ENCODE measurements at places on chromosomes 13 and 19.
A peak's percentile ranks its signal among the peaks of the same experiment; 100 is the strongest.

DNA sequence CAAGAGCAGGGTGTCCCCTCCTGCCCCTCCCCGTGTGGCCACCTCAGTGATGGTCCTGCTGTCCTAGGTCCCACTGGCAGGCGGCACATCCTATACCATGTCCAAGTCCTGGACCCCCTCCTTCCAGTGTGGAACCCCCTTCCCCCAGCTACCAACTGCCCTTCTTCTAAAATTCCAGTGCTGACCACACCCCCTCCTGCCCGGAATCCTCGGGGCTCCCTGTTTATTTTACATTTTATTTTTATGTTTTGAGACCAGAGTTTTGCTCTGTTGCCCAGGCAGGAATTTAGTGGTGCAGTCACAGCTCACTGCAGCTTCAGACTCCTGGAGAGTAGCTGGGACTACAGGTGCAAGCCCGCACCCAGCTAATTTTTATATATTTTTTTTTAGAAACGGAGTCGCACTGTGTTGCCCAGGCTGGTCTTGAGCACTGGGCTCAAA, 945 bp upstream of the CPAMD8 start:
- DNase-seq = no peak

DNA sequence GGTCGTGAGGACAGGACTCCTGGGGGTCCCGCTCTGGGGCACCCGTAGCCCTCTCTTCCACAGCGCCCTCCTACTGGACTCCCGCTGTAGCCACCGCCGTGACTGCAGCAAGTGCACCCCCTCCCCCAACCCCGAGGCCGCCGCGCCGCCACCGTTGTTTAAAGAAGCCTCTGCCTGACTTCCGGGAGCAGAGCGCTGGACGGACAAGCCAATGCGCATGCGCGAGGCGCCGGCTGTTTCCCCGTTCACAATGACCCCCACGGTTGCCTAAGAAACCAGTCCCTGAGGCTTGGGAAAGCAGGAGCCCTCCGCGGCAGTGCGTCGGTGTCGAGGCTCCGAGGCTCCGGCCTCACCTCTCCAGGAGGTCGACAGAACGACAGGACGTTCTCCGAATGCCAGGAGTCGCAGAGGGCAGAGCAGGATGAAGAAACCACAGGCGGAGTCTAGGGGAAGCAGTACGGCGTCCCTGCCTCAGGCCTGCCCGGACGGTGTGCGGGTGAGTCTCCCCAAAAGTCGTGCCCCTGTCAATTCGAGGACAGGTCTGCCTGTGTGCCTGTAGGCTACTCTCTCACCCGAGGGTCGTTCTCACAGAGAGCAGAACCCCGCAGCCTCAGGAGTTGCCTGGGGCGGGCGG, 70.5 kb upstream of the ZNF420 start:
- DNase-seq = peak; percentile 21

DNA sequence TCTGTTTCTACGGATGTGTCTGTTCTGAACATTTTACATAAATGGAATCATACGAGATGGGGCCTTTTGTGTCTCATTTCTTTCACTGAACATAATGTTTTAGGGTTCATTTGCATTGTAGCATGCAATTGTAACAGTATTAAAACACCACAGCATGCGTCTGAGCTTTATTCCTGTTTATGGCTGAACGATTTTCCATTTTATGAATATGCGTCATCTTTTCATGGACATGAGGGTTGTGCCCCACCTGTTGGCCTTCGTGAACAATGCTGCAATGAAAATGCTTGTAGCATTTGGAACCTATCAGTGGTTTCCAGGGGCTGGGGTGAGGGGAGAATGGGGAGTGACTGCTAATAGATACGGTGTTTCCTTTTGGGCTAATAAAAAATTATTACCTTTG, 5.1 kb downstream of the OR10H1 start:
- DNase-seq = no peak

- DNase-seq = no peak
Observed at GRCh38 chr13:25400925-25401324, 29.2 kb downstream of the ATP8A2 start.

- DNase-seq = no peak
Observed at GRCh38 chr13:69213396-69213795, 894.2 kb upstream of the ATXN8OS start.

- no peak for DNase-seq
Observed at GRCh38 chr19:30684613-30685012, 312.4 kb downstream of the ZNF536 start.

DNA sequence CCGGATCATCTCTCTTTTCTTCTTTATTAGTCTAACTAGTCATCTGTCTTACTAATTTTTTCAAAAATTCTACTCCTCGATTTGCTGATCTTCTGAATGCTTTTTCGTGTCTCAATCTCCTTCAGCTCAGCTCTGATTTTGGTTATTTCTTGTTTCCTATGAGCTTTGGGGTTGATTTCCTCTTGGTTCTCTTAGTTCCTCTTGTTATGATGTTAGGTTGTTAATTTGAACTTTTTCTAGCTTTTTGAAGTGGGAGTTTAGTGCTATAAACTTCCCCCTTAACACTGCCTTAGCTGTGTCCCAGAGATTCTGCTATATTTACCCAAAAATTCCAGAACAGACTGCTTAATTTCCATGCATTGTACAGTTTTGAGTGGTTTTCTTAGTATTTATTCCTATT, 3.4 kb downstream of the FCAR start:
- DNase-seq = no peak

DNA sequence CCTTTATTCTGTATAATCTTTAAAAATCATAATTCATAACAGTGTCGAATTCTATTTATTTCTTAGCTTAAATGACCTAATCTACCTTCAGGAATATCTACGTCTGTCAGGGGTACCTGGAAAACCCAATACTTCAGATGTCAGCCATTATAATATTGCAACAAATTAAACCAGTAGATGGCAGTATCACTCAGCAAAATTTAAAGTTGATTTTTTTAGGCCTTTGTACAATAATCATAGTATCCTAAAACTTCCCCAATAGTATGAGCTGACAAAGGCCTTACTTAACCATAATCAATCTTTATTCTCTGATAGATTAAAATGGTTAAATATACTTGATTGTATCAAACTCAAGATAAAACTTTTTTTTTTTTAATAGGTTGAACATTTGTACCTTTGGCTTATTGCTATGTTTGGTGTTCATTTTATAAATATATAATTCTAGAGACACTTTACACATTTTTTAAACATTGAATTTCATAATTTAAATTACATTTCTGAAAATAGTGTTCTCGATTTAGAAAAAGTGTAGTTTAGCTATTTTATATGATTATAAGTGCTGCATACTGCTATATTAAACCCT, 830.2 kb upstream of the SPRY2 start:
- no peak for DNase-seq

GRCh38 chr13:23578411-23579071, 8.3 kb downstream of the TNFRSF19 start:
- peak; percentile 71 for DNase-seq

DNA sequence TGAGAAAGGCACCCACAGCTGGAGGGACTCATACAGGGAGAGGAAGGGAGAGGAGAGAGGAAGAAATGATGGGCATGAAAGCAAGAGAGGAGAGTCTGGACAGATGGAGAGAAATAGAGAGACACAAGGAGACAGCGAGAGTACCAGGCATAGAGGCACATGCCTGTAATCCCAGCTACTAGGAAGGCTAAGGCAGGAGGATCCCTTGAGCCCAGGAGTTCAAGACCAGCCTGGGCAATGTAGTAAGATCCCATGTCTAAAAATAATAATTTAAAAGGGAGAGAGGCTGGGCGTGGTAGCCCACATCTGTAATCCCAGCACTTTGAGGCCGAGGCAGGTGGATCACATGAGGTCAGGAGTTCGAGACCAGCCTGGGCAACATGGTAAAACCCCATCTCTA, 9.3 kb downstream of the UNC13A start:
- DNase-seq = no peak

DNA sequence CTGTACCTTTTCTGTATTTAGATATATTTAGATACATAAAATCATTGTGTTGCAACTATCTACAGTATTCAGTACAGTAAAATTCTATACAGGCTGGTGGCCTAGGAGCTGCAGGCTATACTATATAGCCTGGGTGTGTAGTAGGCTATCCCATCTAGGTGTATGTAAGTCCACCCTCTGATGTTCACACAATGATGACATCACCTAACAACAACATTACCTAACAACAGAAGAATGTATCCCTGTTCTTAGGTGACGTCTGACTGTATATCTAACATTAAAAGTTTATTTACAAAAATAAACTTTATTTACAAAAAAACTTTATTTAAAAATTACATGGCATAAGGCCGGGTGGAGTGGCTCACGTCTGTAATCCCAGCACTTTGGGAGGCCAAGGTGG, 28.3 kb upstream of the ZFP30 start:
- no peak for DNase-seq

GRCh38 chr19:16825312-16826052, 3.7 kb upstream of the SIN3B start:
- DNase-seq = no peak

DNA sequence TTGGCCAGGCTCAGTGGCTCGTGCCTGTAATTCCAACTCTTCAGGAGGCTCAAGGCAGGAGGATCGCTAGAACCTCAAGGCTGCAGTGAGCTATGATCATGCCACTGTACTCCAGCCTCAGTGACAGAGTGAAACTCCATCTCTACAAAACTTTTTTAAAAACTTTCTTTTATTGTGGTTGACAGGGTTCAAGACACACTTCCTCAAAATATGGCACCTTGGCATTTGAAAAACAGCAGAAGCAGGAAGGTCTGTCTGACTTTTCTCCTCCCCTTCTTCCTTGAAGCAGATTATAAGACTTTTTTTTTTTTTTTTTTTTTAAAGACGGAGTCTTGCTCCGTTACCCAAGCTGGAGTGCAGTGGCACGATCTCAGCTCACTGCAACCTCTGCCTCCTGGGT, 100.3 kb downstream of the TM9SF2 start:
- no peak for DNase-seq

- DNase-seq = no peak
Observed at GRCh38 chr13:102793611-102794355, 5.0 kb downstream of the POGLUT2 start.

GRCh38 chr19:3068071-3068470, 5.8 kb upstream of the TLE5 start:
- no peak for DNase-seq

DNA sequence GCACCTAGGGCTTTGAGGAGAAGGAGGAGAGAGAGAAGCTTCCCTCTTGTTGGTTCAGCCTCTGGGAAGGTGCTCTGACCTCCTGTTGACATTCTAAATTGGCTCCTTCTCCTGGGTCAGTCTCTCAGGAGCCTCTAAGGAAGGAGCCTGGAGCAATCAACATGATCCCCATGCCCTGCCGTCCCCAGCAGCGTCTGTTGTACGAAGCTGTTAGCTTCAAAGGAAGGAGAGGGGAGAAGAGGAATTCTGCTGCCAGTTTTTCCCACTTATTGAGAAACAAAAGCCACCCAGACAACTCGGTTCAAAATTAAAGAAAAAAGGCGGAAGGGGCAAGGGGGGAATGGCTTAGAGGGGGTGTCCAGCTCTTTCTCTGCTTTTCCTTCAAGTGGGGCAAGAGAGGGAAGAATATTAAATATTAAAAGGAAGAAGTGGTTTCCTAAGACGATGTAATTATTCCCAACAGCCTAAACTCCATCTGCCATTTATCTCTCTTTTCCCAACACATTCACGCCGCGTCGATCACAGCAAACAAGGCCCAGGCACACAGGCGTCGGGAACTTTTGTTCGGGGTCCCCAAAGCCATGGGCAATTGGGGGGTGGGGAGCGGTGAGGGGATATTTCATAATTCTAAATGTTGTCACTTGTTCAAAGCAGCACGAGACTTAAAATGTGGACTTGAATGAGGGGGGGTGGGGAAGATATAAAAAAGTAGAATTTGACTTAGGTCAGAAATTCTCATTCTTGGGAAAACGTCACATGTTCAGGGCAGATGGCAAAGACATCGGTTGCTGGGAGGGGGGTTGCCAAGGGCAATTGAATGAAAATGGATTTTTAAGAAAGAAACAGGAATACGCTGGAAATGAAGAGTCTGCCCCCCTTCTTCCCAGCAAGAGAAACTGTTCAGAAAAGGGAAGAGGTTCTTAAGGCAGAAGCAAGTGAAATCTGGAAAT, 116.8 kb upstream of the CACNA1A start:
- DNase-seq = no peak

- DNase-seq = no peak
Observed at GRCh38 chr13:55497486-55497885, 1643.2 kb upstream of the PRR20A start.

DNA sequence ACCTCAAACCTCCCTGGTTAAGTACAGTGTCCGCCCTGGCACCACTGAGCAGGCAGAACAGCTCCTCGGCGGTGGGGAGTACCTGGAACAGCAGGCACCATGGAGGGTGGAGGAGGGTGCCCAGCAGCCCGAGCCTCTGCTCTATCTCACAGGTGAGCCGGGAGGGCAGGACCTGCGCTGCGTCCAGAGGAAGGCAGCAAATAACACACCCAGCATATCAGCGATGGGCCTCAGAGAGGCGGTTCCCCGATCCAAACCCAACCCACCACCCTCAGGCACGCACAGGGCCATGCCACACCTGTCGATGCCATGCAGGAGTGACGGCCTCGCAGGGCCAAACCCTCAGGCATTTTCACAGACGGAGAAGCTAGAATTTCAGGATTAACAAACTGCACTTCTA, 11.8 kb downstream of the PEPD start:
- no peak for DNase-seq

GRCh38 chr19:57830071-57830602, at the start of gene ZNF587B:
ZNF587B (plus strand) TSS chr19:57830299; CDS start chr19:57830529, 230 bp downstream.
- DNase-seq = peak; percentile 48

- DNase-seq = no peak
Observed at GRCh38 chr13:98301721-98302120, 124.7 kb upstream of the RNF113B start.

- no peak for DNase-seq
Observed at GRCh38 chr13:30804474-30804873, 69.1 kb downstream of the ALOX5AP start.

DNA sequence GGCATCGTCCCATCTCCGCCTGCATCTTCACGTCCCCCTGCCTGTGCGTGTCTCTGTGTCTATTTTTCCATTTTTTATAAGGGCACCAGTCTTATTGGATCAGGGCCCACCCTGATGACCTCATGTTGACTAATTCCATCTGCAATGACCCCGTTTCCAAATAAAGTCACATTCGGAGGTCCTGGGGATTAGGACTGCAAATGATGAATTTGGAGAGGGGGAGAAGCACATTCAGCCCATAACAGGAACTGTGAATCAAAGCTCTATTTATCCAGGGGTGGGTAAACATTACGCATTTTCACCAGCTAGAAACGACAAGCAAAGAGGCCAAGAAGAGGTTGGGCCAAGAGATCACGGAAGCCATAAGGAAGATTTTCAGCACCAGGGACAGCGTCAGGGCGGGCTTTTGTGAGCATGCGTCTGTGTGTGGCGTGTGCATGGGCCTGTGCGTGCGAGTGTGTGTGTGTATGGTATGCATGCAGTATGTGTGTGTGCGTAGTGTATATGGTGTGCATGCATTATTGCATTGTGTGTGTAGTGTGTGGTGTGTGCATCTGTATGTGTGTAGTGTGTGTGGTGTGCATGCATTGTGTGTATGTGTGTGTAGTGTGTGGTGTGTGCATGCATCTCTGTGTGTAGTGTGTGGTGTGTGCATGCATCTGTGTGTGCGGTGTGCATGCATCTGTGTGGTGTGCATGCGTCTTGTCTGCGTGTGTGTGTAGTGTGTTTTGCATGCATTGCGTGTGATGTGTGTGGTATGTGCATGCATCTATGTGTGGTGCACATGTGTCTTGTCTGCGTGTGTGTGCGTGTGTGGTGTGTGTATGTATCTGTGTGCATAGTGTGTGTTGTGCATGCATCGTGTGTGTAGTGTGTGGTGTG, 19.6 kb downstream of the CELF5 start:
- DNase-seq = peak; percentile 50

All from activated T-cell treated with anti-CD3 and anti-CD28 coated beads, Interleukin-2, amount 50 U/mL, for 1 hour (primary cell).